ENCODE measurements at places on chromosomes 3 and 15.

- DNase-seq, result no peak
These were observed 88.2 kb downstream of the PLOD2 start for GRCh38 chr3:146072824-146073223.

- DNase-seq, result no peak
These were observed 151.6 kb downstream of the CDIN1 start for GRCh38 chr15:36731025-36731424.

- no peak for DNase-seq
These were observed 35.5 kb downstream of the DZIP1L start for GRCh38 chr3:138079901-138080300.

DNA sequence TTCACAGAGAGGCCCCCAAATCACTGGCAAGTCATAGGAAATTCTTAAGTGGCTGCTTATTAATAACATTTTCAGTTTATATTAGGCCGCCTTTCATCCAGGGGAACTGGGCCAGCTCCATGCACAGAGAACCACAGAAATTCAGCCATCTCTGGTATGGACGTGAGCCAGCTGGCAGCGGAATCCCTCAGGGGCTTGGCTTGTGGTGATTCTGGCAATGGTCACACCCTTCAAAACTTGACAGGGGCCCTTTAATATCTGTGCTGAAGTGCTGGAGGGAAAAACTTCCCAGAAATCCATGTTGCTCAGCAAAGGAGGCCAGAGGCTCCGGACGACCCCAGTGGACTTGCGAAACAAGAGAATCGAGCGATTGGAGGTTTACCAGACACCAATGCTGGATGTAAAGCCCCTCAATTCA lies 11.3 kb downstream of the PRICKLE2 start:
- DNase-seq, result no peak

DNA sequence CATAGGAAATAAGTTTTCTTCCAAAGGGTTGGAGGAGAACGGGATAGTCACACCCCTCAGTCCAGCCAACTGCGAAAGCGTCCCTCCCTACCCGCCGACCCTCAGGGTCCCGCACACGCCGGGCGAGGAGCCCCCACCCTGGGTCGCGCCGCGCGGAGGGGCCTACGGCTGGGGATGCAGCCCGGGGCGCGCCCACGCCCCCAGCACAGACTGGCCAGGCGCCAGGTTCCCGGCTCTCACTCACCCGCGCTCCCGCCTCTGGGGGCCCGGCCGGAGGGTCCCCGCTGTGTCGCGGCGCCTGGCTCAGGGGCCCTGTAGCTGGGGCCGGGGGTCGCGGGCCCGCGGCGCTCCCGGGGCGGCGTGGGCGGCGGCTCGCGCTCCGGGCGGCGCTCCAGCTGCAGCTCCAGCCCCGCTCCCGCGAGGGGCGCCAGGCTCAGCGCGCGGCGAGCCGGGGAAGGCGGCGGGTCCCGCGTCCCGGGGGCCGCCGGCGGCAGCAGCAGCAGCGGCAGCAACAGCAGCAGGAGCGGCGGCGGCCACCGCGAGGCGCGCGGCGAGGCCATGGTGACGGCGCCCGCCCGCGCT lies 375 bp downstream of the HEG1 start:
- no peak for DNase-seq

GRCh38 chr15:39657668-39658067 lies 76.8 kb downstream of the THBS1 start:
- no peak for DNase-seq

GRCh38 chr3:117553461-117553860 lies 843.9 kb downstream of the TUSC7 start:
- DNase-seq, result no peak

- DNase-seq, result no peak
These were observed 58.8 kb downstream of the CLASP2 start for GRCh38 chr3:33658991-33659848.

DNA sequence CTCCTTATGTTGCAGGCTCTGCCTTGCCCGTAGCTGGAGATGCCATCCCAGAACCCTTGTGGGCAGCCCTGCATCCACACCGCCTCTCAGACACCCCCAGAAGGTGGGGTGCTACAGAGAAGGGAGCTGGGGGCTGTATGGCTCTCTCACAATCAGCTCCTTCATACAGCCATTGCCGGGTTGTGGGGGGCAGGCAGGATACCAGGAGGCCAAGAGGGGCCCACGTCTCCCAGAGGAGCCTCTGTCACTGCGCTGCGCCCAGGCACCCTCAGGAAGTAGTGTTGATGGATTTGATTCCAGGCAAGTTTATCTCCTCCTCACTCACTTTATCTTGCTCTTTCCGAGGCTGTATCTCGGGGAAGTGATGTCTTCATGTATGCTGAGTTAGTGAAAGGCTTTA lies 171.6 kb downstream of the CHDH start:
- no peak for DNase-seq

- no peak for DNase-seq
These were observed 1.0 kb downstream of the IQSEC1 start for GRCh38 chr3:13072239-13072599.

- DNase-seq, result no peak
These were observed 243.5 kb upstream of the SEMA6D start for GRCh38 chr15:47473832-47474231.

DNA sequence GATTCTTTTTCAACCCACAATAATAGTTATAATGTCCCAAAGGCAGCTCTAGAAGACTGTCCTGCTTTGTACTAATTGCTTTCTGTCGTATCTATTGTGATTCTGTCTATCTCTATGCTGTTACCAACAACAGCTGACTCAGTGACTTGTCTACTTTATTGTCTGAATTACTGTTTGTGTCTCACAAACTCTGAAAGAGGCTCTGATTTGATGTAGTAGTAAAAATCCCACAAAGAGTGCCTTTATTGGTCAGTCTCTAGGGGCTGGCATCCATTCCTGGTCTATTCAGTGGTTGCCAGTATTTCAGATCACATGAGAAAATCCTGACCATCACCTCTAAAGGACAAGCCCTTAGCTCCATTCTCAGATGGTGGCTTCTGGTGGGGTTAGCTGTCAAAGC lies 254.2 kb downstream of the NSUN3 start:
- DNase-seq, result no peak

- DNase-seq, result no peak
These were observed 44.8 kb downstream of the GATM start for GRCh38 chr15:45333550-45333949.

- no peak for DNase-seq
These were observed 215.3 kb downstream of the FAM43A start for GRCh38 chr3:194900854-194901522.

DNA sequence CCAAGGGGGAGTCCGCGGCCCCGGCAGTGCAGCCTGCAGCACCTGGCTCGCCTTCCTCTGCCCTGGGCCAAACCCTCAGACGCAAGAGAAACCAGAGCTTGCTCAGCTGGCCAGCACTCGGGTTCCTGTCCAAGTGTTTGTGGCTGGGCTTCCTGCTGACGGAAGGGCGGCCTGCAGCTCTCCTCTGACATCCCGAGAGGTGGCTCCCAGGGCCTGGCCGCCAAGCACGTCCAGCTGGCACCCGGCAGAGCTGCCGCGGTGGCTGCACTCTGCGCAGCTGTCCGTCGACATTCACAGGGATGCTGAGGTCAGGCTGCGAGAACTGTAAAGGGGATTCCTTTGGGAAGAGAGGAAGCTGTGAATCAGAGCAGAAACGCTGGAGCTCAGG lies 85.6 kb downstream of the CPN2 start:
- no peak for DNase-seq

GRCh38 chr15:46231786-46232185 lies 597.0 kb downstream of the SQOR start:
- DNase-seq, result no peak

DNA sequence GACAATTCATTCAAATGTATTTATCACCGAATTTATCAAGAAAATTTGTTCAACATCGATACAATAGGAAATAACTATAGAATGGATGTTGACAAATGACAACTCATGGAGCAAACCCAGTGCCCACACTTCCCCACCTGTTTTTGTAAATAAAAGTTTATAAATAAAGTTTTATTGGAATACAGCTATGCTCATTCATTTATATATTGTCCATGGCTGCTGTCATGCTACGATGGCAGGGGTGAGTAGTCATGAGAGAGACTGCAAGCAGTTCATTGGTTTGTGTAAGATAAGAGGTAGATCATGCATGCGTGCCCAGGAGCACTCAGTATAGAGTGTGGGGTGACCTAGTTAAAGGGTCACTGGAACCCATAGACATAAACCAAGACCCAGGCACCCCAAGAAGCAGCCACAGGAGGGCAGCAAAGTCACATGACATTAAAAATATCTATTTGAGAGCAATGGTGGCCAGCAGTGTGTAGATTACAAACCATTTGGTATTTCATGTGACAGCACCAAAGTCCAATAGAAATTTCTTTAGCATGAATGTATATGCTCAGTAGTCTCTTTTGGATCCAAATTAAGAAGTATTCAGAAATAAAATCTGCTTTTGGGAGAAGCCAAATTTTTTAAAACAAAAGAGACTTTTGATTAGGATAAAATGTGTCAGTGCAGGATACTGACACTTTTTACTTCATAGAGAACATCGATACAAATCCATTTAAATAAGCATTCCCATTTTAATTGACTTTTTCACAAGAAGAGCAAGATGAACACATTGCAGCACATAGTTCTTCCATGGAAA lies 794.8 kb downstream of the MCTP2 start:
- no peak for DNase-seq

DNA sequence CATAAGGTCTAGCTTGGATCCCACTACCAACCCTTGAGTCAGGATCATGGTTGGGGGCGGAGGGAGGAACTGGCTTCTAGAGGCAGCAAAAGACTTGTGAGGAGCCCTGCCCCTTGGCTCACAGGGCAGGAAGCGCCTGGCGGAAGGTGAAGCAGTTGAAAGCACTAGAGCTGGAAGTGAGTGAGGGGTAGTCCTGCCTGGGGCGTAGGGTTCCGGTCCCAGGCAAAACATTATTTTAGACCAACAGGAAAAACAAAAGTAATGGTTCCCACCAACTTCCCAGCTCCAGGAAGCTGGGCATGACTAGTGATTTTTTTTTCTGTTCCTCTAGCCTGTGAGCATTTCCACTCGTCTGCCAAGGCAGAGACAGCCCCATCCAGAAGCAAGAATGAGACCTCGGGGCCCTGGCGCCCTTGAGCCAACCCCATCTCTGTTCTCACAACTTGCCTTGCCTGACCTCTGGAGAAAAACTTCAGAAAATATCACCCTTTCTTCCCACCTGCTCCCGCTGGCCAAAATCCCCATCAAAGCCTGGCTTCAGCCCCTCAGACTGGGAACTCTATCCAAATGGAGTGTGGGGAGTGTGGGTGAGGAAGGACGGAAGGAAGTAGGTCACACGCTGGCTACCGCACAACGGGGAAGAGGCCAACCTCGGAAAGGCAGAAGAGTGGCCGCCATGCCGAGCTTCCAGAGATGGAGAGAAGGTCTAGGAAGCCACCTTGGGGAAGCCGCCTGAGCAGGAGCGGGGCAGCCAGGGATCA lies 57.5 kb downstream of the RBPMS2 start:
- no peak for DNase-seq

Measured in activated T-helper 2 cell treated with anti-CD3 and anti-CD28 coated beads, Interferon-gamma antibody, Interleukin-2, Interleukin-4, amounts not matched to agents 10 μg/mL and 5 μg/mL and 100 μg/mL, durations not matched to agents 14 hours and 24 hours and 36 hours (primary cell).